Stimulated activated CD4-positive, alpha-beta T cell treated with anti-CD3 and anti-CD28 coated beads, Interleukin-4, amount 100 ng/mL, for 24 hours (primary cell): ENCODE measurements at places on chromosomes 7 and 10.

DNA sequence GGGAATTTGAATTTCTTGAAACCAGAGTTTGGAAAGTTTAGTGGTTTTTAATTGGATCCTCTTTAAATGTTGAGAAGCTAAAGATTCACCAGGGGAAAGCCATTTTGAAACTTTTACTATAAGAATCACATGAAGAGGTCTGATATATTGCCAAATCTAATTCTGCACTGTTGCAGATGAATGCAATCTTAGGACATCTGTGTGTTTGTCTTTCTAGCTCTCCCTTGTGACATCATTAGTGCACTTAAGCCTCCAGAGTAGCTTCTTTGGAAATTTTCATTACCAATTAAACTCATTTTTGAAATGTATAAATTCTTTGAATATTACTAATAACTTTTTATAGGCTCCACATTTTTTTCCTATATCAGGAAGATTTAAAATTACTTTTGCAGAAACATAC is 160.2 kb downstream of the BICC1 start:
- no peak for DNase-seq

GRCh38 chr10:27383595-27384542 is 120.2 kb upstream of the RAB18 start:
- no peak for DNase-seq

GRCh38 chr10:30606313-30606712 is 23.2 kb downstream of the LYZL2 start:
- no peak for DNase-seq

DNA sequence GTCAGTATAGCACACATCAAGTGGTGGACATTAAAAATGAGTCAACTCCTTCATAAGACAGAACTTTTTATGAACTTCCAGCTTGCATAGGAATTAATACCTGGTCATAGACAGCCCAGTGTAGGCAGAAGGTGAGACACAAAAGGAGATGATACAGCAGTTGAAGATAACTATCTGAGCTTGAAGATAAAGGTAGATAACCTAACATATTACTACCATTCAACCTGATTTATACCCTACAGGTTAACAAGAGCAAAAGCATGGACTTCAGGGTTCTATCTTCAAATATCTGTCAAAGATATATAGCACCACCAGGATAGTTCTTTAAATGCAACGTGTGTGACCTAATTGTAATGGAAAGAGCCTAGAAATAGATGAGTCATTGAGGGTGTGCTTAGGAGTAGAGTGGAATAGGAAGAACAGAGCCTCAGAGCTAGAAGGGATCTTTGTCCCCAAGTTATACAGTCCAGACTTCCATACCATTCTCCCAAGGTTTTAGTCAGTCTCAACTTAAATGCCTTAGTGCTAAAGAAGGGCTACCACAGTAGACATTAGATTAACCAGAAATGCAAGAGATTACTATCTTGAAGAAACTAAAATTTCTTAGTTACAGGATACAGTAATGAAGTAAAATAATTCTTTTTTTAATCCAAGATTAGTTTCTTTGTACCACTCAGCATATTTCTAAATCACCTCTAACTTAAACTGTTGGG is 9.2 kb downstream of the ZNF800 start:
- DNase-seq, result no peak

- no peak for DNase-seq
These were observed 116.6 kb downstream of the NEURL1 start for GRCh38 chr10:103610083-103610472.
